Left ventricle myocardium inferior (tissue), 1 donor: ENCODE measurements at places on chromosomes 12 and 14.

DNA sequence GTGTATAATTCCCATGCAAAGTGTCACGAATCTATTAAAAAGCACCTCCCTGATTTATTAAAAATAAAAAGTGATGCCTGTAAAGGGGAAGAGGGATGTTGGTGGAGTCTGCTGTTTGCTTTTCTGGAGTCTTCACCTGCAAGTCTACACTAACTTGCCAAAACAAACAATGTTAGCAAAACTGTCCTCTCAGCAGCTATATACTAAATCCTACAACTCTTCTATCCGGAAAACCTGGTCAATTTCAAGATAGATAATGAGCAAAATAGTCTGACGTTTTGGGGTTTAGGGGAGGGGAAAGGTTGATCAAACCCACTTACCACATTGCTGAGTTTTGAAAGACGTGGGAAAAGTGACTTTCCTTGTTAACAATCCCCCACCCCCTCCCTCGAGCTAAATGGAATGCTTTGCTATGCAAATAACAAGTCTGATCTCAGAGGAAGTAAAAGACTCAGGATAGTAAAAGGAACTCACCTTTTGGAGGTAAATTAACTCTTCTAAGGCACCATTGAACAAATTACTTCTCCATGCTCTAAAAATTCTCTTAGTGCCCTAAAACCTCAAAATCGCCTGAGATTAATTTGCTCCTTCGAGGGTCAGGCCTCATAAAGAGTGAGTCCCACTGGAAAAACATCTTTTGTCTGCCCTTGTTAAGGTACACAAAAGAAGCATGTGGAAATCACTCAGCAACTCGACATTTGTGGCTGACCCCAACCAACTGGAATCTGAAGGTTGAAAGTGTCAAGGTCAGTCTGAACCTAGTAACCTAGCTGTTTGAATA lies 13.5 kb downstream of the BMP4 start:
- DNase-seq: no peak

GRCh38 chr12:53389702-53390101 lies 9.7 kb downstream of the SP1 start:
- DNase-seq: no peak

DNA sequence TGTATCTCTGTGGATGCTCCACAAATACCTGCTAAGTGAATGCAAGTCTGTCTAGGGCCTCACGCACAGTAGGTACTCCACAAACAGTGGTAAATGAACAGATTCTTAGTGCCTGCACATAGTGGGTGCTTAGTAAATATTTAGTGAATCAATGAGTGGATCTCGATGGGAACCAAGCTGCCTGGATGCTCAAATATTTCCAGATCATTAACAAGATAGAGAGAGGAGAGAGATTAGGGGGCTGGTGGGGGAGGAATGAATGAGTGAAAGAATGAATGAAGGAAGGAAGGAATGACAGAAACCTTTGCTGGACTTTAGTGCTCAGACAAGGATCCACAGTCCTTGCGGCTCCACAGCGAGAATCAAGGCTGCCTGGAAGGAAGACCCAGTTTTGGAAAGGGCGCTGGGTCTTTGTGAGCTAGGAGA lies 118.2 kb downstream of the SCARB1 start:
- no peak for DNase-seq

GRCh38 chr14:96267916-96268315 lies 11.9 kb downstream of the BDKRB1 start:
- no peak for DNase-seq

- no peak for DNase-seq
Measured at GRCh38 chr14:51028851-51029754, 65.8 kb downstream of the TRIM9 start.

DNA sequence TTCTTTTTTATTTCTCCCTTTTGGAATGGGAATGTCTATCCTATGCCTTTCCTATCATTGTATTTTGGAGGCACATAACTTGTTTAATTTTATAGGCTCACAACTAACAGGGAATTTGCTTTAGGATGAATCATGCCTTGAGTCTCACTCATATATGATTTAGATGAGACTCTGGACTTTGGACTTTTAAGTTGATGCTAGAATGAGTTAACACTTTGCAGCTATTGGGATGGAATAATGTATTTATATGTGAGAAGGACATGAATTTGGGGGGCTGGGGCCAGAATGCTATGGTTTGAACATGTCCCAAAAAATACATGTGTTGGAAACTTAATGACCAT lies 365.3 kb downstream of the ZFP36L1 start:
- DNase-seq: no peak

DNA sequence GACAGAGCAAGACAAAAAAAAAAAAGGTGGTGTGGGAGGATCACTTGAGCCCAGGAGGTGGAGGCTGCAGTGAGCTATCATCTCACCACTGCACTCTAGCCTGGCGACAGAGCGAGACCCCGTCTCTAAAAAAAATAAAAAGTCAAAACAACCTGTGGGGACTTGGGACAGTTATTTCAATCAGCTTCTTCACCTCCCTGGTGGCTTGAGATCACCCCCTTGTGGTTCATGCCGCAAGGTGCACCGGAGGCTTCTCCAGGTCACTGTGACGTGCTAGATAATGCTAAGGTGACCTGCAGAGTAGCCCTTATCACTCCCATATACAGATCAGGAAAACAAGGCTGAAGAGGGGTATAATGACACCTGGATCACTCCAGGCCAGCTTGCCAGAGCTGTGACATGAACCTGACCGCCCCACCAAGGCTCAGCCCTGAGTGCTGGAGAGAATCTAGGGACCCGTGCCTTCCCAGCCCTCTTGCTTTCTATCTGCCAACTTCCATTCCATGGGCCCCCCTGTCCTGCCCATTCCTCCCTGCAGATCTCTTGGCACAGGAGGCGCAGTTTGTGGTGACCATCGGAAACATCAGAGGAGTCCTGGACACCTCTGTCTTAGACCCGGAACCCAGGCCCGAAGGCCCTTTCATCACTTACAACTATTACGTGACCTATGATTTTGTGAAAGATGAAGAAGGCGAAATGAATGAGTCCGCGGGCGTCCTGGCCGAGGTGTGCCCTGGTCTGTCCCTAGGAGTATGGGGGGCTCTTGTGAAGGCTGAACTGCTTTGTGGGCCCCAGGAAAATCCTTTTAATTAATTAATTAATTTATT lies 8.1 kb downstream of the LRRC43 start:
- peak; percentile 48 for DNase-seq

DNA sequence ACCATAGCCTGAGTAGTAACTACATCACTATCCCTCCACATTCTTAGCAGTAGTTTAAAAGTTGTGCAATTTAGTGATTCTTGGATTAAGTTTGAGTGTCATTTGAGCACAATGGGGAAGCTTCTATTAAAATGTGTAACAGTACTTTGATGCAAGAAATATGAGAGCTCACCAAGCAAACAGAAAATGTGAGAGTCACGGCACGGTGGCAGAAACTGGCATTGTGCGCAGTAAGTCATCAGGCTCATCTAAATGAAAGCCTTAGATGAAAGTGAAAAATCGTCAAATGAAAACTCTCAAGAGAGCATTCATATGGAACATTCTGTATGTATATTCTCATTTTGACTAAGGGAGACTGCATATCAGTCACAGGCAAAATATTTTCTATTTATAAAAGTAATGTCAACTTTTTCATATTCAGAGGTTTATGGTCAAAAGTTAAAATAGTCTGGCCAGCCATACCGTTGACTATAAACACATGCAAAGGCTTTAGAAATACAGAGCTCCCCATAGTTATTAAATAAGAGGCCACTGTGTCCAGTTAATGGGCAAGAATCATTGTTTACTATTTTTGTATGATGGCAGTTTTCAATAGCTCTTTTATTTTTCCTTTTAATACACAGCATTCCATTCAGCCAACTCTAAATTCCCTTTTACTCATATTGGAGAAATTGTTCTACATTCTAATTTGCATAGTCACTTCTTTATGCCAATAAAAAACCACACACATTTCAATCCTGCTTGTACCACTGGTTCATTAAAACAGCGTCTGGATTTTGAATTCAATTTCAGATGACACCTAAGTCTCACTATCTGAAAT lies 167.9 kb downstream of the PRKD1 start:
- no peak for DNase-seq

DNA sequence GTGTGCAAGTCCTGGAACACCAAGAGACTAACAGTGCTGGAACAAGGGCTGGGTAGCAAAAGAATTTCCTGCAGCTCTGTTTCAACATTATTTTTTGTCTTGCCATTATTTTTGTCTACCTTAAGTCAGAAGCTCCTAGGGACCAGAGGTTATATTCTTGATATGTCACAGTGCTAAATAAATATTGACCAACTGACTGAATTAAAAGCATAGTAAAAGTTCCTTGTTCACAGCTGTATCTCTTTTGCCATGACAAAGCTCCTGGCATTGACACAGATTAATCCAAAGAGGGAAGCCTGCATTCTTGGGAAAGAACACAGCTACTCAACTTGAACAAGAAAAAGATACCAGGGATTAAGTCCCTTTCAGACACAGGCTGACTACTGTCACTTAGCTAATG lies 136.5 kb downstream of the SPTSSA start:
- DNase-seq: no peak

GRCh38 chr12:53949631-53950436 lies 4.9 kb upstream of the HOXC12 start:
- no peak for DNase-seq

DNA sequence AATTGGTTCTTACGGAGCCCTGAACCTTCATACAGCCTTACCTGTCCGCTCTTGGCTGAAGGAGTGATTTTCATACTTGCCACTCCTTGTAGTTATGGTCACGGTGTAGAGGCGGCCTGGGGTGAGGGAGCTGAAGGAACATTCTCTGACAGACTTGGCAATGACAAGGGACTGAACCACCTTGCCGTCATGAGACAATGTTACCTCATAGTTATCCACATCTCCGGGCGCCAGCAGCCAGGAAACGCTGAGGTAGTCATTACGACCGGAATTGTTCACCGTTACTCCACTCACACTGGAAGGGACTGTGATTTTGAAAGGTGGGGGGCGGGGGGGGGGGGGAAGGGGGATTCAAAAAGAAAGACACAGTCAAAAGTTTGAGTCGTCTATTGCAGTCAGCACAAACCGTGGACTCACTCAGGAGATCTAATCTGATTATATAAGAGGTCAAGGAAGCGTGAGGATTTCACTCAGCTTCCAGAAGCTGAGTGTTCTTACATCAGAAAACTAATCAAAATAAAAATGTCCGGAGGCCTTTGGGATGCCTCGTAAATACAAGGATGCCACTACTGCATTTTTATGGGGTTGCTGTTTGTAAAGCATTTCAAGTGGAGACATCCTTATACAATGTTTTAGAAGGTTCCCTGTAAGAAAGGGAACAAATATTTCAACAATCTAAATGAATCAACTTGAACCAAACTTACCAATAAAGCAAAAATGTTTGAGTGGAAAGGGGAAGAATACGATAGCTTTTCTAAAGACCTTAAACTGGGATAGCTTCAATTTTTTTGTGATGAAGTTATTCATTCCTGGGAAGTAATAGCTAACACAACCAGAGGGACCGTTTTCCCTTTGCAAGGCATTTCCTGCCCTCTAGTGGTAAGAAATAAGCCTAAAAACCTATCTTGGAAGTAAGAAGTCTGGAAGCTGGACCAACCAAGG lies 60.6 kb downstream of the PTPRB start:
- no peak for DNase-seq

DNA sequence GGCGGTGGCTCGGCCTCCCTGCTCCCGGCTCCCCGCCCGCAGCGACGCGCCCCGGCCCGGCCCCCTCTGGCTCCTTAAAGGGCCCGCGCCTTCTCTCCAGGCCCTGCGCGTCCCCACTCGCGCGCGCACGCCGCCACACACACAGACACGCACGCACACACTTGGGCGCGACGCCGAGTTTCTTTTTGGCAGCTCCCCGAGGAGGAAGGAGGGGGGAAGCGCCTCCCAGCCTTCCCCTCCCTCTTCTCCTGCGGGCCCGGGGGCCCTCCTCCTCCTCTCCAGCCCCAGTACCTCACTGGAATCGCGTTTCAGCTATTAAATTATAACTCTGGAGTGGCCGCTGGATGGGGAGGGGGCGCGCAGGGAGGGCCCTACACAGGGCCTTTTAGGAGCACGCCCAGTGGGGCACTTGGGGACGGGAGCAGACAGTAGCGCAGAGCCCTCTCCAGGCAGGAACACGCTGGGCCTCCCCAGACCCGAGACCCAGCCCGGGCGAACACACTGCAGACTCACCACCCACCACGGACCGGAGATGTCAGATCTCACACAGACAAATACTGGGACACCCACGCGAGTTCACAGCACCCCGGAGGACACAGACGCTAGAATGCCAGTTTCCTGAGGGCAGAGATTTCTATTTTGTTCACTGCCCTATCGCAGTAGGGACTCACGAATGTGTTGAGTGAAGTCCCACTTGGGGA lies 411 bp upstream of the NCOR2 start:
- DNase-seq: peak; percentile 97

- DNase-seq: no peak
Measured at GRCh38 chr14:21215879-21216251, 53.4 kb downstream of the HNRNPC start.

DNA sequence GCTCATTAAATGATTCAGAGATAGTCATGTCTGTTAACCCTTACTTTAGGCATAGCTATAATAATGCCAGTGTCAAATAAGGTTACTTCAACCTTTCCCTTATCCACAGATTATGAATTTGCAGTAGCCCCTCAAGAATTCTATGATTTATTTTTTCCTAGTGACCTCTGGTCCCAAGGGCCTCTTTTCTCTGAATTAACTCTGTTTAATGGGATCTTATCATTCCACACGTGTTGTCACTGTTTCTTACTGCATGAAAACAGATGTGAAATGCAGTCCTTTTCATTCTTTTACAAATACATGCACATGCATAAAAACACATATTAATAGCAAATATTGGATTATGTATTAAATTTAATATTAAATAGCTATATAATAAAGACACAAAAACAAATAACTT lies 667.7 kb upstream of the FOXG1 start:
- DNase-seq: no peak

- DNase-seq: no peak
Measured at GRCh38 chr12:40749863-40750262, 57.6 kb downstream of the CNTN1 start.
